ENCODE measurements at places on chromosomes 12 and 14. TPM values are rescaled to one million over a fixed set of nuclear protein-coding genes. Genes with fewer than 3 reads are reported as not detected.

The OR10P1 gene
- not detected for total RNA-seq

The GMFB gene
- 14.6 TPM for total RNA-seq

The NPFF gene
- not detected for total RNA-seq

The KRT5 gene
- total RNA-seq = not detected

The TAS2R20 gene
- 0.26 TPM for total RNA-seq

The MORN3 gene
- not detected for total RNA-seq

The RNASE8 gene
- total RNA-seq = not detected

The GPR68 gene
- total RNA-seq = 0.27 TPM

The LMBR1L gene
- total RNA-seq = 18.8 TPM

The FGF6 gene
- total RNA-seq = 12.2 TPM

All from psoas muscle (tissue), 8 donors.